Activated T-helper 1 cell treated with anti-CD3 and anti-CD28 coated beads, Interleukin-12 subunit alpha, Interleukin-12 subunit beta, Interleukin-2, Interleukin-4 antibody, amounts not matched to agents 30 ng/mL and 10 ng/mL and 1 ng/mL, durations not matched to agents 14 hours and 24 hours and 36 hours (primary cell): ENCODE measurements at places on chromosomes 6 and 20. TPM values are rescaled to one million over a fixed set of nuclear protein-coding genes. Genes with fewer than 3 reads are reported as not detected.

GRCh38 chr6:104484626-104485025 is 375.1 kb downstream of the HACE1 start:
- no peak overlapping the region for H3K27ac ChIP-seq
- no peak for DNase-seq
- no peaks in the 10 kb centered on the region for H3K36me3 ChIP-seq

GRCh38 chr6:149680503-149680902 is 32.0 kb upstream of the KATNA1 start:
- H3K4me1 ChIP-seq: peaks cover 13% of the 10 kb centered on the region
- no peak for DNase-seq
- no peak overlapping the region for H3K27ac ChIP-seq
- H3K36me3 ChIP-seq: peaks cover 35% of the 10 kb centered on the region
- H3K4me3 ChIP-seq: no peak overlapping the region
- H3K27me3 ChIP-seq: no peaks in the 10 kb centered on the region

DEFB132 gene
- total RNA-seq: not detected in 2 replicates

- no peak for DNase-seq
- H3K36me3 ChIP-seq: no peaks in the 10 kb centered on the region
- peaks cover 24% of the 10 kb centered on the region for H3K27me3 ChIP-seq
- H3K4me1 ChIP-seq: no peaks in the 10 kb centered on the region
These were observed 27.2 kb downstream of the PNPLA1 start for GRCh38 chr6:36297051-36297450.

DNA sequence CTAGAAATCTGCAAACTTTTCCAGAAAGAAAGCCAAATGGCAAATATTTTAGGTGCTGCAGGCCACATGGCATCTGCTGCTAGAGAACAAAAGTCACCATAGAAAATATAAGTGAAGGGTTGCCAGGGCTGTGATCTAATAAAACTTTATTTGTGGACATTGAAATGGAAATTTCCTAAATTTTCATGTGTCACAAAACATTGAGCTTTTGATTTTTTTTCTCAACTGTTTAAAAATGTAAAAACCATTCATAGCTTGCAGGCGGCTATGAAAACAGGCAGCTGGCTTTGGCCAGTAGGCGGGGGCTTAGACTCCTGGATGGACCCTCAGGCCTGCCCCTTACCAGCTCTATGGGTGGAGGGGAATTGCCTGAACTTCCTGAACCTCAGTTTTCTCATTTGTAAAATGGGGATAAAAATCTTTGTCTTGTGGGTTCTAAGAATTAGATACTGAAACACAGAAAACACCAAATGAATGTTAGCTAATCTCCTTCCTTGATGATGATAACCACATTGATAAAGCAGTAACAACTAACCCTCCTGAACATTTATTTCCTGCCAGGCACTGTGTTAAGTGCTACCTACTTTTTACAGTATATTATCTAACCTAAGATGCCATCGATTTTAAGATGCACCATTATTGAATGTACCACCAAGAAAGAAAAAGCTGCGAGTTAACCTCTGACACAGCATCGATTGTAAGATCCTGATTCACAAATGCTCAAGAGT is 85.5 kb downstream of the SLC22A23 start:
- H3K4me3 ChIP-seq: no peak overlapping the region
- no peak for DNase-seq
- H3K36me3 ChIP-seq: no peaks in the 10 kb centered on the region

DNA sequence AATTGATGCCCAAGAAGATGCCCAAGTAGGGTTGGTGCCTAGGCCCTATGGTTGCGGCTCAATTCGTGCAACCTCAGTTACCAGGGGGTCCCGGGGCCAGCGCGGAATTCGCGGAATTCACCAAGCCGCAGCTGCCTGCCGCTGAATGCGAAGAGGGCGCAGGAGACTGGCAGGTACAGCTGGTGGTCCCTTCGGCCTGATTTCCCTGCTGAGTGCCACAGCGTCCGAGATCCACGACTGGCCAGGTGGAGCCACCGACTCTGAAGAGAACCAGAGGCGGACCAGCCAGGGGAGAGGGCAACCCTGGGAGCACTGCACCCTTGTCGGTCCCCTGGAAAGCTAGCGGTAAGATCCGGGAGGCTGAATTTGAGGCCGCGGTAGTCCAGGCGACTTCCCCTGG is 6.8 kb upstream of the TFAP2D start:
- H3K4me3 ChIP-seq: no peak overlapping the region
- no peak overlapping the region for H3K27ac ChIP-seq
- no peaks in the 10 kb centered on the region for H3K4me1 ChIP-seq
- peaks cover 2% of the 10 kb centered on the region for H3K36me3 ChIP-seq
- DNase-seq: no peak

DNA sequence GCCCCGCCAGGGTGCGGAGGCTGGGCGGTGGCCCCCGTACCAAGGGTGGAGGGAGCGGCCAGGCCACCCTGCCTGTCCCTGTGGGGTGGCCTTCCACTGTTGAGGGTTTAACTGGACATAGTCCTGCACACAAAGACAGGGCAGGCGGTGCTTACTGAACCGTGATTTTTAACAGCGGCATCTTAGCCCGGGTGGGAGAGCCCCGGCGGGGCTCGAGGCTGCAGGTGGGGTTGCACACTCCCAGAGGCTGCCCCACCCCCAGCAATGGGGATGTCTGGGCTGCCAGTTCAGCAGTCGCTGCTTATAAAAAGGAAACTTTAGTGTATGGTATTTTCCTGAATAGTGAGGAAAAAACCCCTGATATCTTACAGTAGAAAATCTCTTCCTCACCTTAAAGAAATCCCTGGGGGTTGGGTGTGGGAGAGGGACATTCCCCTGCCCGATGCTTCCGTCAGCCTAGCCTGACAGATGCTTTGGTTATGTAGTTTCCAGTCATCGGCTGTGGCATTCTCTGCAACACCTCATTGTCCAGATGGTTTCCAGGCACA is 79.4 kb downstream of the IRF4 start:
- H3K36me3 ChIP-seq: peaks cover 2% of the 10 kb centered on the region
- H3K4me1 ChIP-seq: peaks cover 85% of the 10 kb centered on the region
- DNase-seq: no peak
- no peaks in the 10 kb centered on the region for H3K27me3 ChIP-seq

- H3K4me3 ChIP-seq: no peak overlapping the region
- no peak for DNase-seq
- no peaks in the 10 kb centered on the region for H3K36me3 ChIP-seq
- H3K27ac ChIP-seq: no peak overlapping the region
- H3K4me1 ChIP-seq: no peaks in the 10 kb centered on the region
These were observed 16.6 kb downstream of the SMOC2 start for GRCh38 chr6:168457653-168457934.

GRCh38 chr20:10255846-10256245 is 37.2 kb downstream of the SNAP25 start:
- H3K36me3 ChIP-seq: no peaks in the 10 kb centered on the region
- H3K27ac ChIP-seq: no peak overlapping the region
- no peak for DNase-seq
- H3K27me3 ChIP-seq: no peaks in the 10 kb centered on the region

DNA sequence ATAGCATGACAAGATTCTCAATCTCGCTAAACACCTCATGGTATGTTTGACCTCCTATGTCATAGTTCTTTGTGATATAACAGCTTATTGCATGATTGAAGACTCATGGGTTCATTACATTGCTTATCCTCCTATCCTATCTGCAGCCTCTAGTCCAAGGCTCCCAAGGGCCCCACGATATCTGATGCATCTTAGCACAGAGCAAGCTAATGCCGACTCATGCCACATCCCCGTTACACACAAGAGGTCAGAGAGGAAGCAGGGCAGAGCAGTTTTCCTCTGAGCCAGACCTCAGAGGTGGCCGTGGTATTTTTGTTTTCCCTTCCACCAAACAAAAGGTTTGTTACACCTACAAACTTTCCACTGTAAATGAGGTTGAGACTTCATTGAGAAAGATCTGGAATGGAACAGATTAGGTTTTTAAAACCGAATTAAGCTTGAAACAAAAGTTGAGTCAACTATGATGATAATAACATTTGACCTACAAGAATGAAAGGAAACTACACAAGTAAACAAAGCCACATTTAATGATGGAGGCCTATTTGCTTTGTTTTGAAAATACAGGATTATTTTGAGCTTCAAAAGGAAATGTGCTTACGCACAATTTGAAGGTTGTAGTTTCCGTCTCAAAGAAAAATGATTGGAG is 133.9 kb upstream of the MYLIP start:
- no peaks in the 10 kb centered on the region for H3K36me3 ChIP-seq
- H3K4me1 ChIP-seq: peaks cover 22% of the 10 kb centered on the region
- no peak overlapping the region for H3K4me3 ChIP-seq
